ENCODE measurements at places on chromosomes 13 and 19. TPM values are rescaled to one million over a fixed set of nuclear protein-coding genes. Genes with fewer than 3 reads are reported as not detected.
A peak's percentile ranks its signal among the peaks of the same experiment; 100 is the strongest.

The RYR1 gene
- 4.5 TPM for total RNA-seq

- no peak for DNase-seq
Observed at GRCh38 chr13:28658539-28658795, 463 bp upstream of the POMP start.

The EXOC3L2 gene
- total RNA-seq = not detected

DNA sequence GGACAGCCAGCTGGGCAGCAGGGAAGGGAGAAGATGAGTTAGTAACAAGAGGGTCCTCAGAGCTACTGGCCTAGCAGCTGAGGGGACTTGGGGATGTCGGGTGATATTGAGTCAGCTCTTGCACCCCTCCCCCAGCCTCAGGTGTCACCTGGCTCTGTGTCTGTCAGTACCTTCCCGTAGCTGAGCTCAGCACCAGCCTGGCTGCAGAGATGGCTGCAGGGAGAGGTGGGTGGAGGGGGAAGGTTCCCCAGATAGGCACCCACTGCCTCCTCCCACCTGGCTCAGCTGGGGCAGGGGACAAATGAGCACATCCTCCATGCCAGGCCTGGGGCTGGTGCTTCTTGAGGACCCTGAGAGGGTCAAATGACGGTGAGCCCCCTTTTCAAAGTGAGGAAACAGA, 6.8 kb upstream of the KPTN start:
- DNase-seq = no peak

GRCh38 chr19:52007451-52007805, 583 bp downstream of the ZNF615 start:
- no peak for DNase-seq

The ZNF135 gene
- 11.8 TPM for total RNA-seq

DNA sequence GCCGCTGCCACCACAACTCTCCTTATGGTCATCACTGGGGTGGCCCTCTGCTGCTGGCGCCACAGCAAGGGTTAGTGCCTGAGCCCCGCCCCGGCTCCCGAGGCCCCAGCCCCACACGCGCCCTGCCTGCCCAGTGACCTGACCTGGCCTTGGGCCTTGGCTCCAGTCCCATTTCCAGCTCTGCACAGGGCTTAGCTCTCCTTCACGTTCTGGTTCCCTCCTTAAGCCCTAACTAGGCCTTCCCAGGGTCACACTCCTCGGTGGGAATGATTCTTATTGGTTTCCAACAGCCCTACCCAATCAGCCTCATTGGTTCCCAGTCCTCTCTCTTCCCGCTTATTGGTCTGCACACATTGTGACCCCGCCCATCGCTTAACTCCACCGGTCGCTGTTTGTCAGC, 5.8 kb downstream of the KIRREL2 start:
- no peak for DNase-seq

The TEX101 gene
- not detected for total RNA-seq

DNA sequence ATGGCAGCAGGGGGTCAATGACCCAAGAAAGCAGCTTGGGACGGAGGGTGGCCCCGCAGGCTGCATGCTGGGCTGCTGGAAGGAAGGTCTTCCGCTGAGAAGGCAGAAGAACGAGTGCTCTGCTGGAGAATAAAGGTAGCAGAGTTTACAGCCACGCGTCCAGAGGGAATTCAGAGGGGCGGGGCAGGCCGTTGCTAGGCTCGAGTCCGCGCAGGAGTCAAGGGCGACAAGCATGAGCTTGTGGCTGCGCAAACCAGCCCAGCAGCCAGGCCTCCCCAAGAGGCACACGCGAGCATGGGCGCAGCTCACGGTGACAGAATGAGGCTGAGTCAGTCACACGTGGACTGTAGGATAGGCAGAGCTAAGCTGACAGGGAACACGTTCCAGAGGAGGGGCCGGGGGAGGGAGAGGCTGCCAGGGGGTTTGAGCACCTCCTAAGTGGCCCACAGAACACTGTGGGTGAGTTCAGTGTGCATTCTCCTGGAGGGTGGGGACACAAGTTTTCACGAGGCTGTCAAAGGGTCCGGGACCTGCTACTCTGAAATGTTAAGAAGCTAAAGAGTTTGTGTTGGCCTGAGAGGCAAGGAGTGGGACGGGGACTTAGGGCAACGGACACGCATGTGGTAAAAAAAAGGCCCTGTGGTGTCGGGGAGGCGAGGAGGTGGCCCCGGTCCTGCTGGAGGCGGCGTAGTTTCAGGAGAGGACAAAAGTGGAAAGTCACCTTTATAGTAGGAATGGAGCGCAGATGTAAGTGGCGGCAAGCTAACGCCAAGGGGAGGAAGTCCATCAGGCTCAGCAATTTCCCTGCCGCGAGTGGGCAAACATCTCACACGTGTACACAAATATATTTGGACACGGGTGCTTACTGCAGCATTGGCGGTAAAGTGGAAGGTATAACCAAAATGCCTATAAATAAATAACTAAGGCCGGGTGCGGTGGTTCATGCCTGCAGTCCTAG, 17.7 kb downstream of the RFX2 start:
- DNase-seq = no peak

- peak; percentile 37 for DNase-seq
Observed at GRCh38 chr19:17037966-17038500, 11.4 kb upstream of the CPAMD8 start.

GRCh38 chr13:67226696-67227095, 3.4 kb downstream of the PCDH9 start:
- no peak for DNase-seq

DNA sequence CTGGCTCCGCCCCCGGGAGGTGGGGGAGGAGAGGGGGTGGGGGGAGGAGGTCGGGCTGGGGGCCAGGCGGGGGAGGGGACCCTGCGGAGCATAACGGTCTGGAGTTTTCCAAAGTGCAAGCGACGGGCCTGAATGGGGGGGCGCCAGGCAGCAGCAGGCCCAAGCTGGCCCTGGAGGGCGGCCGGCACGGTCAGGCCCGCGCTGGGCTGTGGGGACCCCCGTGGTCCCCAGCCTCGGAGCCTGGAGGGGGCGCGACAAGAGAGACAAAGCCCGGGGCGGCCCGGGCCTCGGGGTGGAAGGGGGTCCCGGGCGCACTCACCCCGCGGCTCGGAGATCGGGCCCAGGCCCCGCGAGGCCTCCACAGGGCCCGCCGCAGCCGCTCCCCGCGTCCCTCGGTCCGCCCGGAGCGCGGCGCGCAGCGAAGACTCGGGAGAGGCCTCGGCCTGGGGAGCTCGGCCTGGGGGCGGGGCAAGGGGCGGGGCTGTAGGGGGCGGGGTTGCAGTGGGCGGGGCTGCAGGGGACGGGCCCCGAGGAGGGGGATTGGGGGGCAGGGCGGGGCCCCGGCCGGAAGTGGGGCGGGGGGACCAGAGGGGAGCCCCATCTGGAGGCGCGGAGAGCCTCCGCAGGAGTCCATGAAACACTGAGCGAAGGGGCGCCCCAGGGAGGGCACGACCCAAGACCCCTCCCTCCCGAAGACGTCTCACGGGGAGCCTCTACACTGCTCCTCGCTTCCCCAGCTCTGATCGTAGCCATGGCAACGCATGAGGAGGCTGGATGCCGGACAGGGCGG, 47.6 kb downstream of the PTPRS start:
- DNase-seq = peak; percentile 96

- peak; percentile 87 for DNase-seq
Observed at GRCh38 chr19:10864538-10864899, 6.8 kb upstream of the CARM1 start.

The FXYD7 gene
- total RNA-seq = 10.6 TPM

The LIN7B gene
- total RNA-seq = 31.0 TPM

The C5AR2 gene
- under 0.01 TPM for total RNA-seq

DNA sequence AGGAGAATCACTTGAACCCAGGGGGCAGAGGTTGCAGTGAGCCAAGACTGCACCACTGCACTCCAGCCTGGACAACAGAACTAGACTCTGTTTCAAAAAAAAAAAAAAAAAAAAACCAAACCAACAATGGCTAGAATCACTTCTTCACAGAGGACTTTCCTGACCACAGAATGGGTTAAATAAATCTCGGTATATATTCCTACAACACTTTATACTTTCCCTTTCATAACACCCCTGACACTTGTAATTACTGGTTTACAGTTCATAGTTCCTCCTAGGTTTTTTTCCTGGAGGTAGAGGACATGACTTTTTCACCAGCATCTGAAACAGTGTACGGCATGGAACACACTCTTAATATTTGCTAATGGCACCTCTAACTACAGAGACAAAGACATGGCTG, 31.4 kb downstream of the ZDHHC20 start:
- DNase-seq = no peak

DNA sequence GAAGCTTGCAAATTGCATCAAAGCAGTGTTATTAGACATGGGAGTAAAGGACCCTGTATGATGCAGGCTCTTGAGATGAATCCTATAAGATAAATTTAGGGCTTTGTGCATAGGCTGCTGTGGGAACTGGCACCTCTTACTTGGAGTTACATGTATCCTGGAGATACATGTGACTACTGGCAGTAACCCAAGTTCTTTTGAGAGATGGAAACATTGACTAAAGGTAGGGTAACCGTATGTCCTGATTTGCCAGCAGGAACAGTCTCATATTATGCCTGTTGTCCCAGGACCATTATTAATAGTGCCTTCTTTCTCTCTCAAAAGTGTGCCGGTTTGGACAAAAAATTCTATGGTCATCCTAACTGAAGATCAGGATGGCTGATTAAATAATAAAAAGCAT, 195.4 kb downstream of the LACC1 start:
- DNase-seq = no peak

DNA sequence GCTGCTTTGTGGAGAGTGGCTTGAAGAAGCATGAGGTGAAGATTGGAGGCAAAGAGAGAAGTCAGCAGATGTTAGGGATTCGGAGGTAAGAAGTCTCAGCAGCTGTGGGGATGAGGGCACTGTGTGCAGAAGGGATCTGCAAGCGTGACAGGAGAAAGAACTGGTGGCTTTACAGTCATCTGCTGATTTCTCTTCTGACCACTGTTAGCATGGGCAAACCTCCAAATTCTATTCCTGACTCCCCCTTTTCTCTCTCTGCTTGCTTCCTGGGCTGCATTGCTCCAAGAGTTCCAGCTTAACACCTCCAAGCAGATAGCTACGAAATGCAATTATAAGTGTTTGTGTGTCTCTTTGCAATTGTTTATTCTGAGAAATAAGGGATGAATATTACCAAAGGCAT, 159.6 kb downstream of the GGACT start:
- no peak for DNase-seq

The CEACAM8 gene
- under 0.01 TPM for total RNA-seq

The MYBPC2 gene
- not detected for total RNA-seq

DNA sequence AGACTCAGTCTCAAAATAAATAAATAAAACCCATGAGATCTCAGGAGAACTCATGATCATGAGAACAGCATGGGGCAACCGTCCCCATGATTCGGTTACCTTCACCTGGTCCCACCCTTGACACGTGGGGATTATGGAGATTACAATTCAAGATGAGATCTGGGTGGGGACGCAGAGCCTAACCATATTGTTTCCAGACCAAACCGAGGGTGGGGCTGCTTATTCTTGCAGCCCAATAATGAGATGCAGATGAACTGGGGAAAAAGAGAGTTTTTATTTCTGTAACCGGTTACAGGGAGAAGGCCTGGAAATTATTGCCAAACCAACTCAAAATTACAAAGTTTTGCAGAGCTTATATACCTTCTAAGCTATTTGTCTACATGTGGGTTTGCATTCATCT, 12.8 kb downstream of the TRAPPC2B start:
- no peak for DNase-seq

- no peak for DNase-seq
Observed at GRCh38 chr19:3310711-3311110, 55.7 kb upstream of the NFIC start.

The ADAMTS10 gene
- total RNA-seq = 34.6 TPM

DNA sequence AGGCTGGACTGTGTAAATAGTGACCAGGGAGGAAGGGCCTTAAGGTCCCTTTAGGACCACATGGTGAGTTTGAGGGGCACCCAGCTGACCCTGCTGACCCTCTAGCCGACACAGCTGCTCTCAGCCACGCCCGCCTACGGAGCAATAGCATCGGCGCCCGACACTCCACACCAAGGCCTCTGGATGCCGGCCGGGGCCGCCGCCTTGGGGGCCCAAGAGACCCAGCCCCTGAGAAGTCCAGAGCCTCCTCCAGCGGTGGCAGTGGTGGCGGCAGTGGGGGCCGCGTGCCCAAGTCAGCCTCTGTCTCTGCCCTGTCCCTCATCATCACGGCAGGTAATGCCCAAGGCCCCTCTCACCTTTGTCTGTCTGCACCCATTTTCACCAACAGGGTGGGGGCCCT, 8.6 kb upstream of the PIK3R2 start:
- no peak for DNase-seq

DNA sequence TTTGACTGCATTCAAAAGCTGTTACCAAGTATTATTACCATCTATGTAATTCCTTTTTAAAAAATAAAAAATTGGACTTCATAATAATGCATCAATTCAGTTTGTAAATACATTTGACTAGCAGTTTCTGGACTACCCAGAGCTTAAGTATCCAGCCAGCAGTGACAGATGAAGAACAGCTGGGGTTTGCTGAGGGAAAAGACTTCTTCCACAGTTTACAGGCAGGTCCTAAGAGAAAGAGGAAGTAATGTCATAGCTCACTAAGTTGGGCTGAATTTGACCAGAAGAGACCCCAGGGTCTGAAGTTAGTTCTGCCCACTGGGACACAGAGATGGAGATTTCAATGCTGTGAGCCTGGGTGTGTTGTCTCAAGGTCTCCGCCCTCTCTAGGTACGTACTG, 96.4 kb downstream of the MBNL2 start:
- no peak for DNase-seq

- no peak for DNase-seq
Observed at GRCh38 chr19:55958356-55958755, 10.7 kb downstream of the NLRP8 start.
